Stimulated activated CD8-positive, alpha-beta memory T cell treated with anti-CD3 and anti-CD28 coated beads, Interleukin-7, amount 100 ng/mL, for 24 hours (primary cell): ENCODE measurements at places on chromosomes 2 and 18.

GRCh38 chr2:55860832-55861231 is 62.8 kb downstream of the EFEMP1 start:
- DNase-seq, result no peak

DNA sequence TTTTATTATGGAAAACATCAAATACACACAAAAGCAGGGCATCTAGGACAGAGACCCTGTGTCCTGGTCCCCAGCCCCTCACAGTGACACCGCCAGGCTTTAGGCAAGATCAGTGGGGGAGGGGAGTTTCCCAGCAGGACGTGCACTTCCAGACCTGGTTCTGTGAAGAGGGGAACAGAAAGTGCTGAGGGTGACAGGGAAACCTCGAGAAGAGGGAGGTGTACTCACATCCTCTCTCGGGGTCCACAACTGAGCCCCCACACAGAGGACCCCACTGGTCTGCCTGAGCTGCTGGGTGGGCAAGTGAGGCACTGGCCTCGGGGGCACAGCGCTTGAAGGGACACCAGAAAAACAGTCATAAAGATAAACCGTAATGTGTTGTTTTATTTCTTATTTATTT is 4.4 kb upstream of the GPR35 start:
- no peak for DNase-seq

GRCh38 chr2:197804049-197804757 is at the start of gene PLCL1:
TSS of gene PLCL1 (plus strand) at chr2:197804593.
- DNase-seq, result peak; percentile 68

GRCh38 chr2:74536166-74536950 is 6.6 kb downstream of the HTRA2 start:
- DNase-seq, result no peak

GRCh38 chr18:56462276-56462675 is 176.1 kb downstream of the TXNL1 start:
- DNase-seq, result no peak

DNA sequence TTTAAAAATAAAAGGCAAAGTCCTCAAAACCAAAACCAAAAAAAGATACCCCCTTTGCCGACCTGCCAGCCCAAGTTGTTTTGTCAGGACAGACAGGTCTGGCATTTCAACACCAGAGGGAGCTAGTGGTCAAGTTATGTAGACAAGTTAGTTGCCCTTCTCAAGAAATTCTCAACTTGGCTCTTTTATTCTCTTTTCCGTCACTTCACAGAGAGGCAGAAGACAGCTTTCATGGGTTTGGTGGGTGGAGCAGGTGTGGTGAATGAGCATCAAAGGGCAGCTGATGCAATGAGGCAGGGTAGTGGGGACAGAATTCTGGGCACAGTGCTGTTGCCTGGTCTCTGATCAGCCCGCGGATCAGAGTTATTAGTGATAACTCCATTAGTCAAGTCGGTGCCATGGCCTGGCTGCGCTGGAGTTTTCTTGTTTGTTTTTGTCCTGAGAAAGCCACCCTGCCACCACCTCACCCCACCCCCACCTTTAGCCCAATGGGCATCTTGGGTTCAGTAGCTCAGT is 303.7 kb upstream of the EPAS1 start:
- peak; percentile 20 for DNase-seq

DNA sequence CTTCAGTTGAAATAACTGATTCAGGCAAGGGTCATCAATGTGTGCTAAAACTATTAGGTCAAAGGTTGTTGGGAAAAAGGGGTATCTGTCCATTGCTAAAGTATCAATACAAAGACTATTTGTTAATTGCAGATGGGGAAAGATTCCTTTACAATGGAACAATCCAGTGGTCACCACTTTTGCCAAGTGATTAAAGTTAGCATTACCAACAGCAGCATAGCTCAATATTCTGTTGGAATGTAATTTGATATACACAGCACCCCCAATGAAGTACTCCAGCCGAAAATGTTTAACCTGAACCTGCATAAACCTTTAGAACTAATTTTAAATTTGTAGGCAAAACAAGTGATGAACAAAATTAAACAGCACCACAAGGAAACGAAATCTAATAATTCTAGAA is 191.0 kb downstream of the TCF4 start:
- no peak for DNase-seq

GRCh38 chr2:3193443-3194330 is 183.9 kb downstream of the EIPR1 start:
- no peak for DNase-seq

GRCh38 chr18:79912409-79912991 is 39.0 kb downstream of the SLC66A2 start:
- no peak for DNase-seq

DNA sequence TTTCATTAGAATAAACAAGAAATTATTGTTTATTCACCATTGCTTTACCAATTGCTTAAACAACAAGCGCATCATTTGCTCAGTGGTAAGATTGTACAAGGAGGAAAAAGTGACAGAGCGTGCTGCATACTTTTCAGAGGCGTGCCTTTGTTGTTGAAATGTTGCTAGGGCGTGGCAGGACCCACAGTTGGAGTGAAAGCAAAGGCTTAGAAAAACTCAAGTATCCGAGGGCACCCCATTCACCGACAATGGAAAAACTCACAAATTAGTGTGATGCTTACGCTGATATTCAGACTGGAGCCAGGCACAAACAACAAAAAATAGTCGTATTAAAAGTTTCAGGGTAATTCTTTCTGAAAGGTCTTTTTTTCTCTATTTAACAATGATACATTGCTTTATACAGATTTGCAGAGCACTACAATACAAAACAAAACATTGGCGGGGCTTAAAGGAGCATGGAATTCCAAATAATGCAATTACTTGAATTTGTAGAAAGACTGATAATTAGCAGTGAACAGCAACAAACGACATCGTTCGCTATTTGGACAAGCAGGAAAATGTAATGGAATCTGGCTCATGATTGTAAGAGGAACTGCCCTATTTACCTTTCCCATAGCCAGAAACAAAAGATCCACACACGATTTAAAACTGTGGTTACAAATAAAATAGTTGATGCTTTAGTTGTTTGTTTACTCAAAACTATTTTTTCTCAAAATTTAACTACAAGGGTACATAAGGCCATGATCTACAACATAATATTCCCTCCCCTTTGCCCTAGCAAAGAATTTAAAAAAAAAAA is 37.8 kb upstream of the RTTN start:
- no peak for DNase-seq

GRCh38 chr2:126877861-126878565 is 20.7 kb upstream of the TEX51 start:
- DNase-seq, result no peak

- no peak for DNase-seq
Observed at GRCh38 chr2:184504252-184504651, 94.1 kb upstream of the ZNF804A start.

- DNase-seq, result no peak
Observed at GRCh38 chr2:191215666-191216065, 29.5 kb upstream of the MYO1B start.

GRCh38 chr2:55232863-55233657 is 572 bp downstream of the RPS27A start:
- no peak for DNase-seq

DNA sequence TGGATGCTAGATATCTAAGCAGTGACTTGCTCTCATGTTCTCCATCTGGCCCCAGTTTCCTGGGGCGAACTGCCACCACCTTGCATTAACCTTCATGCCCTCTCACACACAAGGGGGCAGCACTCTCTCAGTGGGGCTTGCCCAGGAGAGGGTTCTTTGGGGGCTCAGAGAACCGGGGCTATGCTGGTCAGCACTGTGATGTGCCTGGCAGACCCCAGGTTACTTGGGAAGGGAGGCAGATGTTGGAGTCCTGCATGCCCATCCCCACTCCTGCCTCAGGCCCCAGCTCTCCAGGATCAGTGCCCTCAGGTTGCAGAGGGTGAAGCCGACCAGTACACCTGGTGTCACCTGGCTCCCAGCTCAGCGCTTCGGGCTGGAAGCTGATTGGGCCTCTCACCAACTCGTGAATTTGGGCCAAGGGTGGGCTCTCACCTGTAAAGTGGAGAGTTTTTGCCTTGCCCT is 396.2 kb upstream of the HS6ST1 start:
- no peak for DNase-seq

- DNase-seq, result no peak
Observed at GRCh38 chr2:17735864-17736263, 17.7 kb downstream of the SMC6 start.

- no peak for DNase-seq
Observed at GRCh38 chr18:46720521-46720920, 36.3 kb downstream of the ST8SIA5 start.

GRCh38 chr2:240886023-240886565 is 9.9 kb downstream of the MAB21L4 start:
- DNase-seq, result no peak
